Right ventricle myocardium superior (tissue), 1 donor: ENCODE measurements at places on chromosomes 3 and 15. TPM values are rescaled to one million over a fixed set of nuclear protein-coding genes. Genes with fewer than 3 reads are reported as not detected.
A peak's percentile ranks its signal among the peaks of the same experiment; 100 is the strongest.

GRCh38 chr3:155390351-155390750, 96.9 kb upstream of the STRIT1 start:
- DNase-seq = no peak

DNA sequence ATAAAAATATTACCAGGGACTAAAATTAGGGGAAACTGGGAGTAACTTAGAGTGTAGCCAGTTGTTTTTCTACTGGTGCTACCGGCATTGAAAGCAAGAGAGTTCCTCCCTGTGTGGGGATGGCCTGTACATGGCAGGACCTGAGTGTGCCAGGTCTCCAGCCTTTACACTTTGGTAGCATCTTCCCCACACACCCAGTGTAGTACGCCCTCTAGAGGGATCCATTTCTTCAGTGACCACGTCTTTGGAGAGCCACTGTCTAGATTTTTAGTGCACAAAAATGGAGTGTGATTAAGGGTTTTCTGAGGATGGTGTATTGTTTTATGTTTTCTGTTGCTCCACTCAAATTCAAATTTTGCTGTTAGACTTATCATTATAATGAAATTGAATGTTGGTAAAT, 507.0 kb upstream of the TPRG1 start:
- DNase-seq = no peak

DNA sequence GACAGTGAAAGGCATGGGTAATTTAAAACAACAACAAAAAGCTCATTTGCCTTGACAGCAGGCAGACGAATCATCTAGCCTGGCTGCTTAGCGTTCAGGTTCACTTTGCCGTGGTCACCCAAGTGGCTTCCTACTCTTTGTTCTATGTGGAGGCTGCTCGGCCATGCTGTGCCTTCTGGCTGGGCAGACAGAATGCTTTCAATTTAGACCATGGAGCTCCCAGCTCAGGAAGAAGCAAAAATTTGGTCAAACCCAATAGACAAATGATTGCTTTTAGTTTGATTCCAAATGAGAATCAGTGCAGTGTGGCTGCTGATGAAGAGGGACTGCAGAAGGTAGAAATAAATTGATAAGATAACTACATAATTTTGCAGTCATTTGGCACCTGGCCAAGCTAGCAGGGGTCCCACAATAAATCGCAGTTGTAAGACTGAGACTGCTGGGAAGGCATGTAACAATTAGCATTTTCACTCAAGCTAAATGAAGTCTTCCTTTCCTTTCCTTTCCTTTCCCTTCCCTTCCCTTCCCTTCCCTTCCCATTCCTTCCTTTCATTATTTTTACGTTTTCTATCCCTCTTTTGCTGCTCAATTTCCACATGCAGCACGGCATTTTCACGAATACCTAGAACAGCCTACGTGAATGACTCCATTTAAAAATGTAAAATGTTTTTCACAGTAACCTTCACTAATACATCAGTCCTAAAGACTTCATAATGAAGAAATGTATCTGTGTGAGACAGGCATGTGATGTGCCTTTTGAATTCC, 360.4 kb upstream of the TGFBR2 start:
- DNase-seq = no peak

DNA sequence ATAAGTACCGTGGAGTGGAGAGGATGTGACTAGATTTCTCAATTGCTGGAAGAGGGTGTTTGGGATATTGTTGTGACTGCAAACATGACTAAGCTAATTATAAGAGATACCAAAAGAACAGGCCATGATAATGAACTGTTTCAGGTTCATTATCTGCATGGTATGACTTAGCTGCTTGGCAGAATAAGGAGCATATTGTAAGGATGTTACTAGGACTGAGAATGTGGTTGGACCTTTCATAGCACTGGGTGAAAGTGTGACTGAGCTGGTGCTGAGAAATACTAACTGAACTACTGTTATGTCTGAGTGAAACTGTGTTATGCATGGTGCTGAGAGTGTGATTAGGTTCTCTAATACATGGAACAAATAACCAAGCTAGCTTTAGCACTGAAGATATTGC, 11.0 kb downstream of the SCN10A start:
- no peak for DNase-seq

DNA sequence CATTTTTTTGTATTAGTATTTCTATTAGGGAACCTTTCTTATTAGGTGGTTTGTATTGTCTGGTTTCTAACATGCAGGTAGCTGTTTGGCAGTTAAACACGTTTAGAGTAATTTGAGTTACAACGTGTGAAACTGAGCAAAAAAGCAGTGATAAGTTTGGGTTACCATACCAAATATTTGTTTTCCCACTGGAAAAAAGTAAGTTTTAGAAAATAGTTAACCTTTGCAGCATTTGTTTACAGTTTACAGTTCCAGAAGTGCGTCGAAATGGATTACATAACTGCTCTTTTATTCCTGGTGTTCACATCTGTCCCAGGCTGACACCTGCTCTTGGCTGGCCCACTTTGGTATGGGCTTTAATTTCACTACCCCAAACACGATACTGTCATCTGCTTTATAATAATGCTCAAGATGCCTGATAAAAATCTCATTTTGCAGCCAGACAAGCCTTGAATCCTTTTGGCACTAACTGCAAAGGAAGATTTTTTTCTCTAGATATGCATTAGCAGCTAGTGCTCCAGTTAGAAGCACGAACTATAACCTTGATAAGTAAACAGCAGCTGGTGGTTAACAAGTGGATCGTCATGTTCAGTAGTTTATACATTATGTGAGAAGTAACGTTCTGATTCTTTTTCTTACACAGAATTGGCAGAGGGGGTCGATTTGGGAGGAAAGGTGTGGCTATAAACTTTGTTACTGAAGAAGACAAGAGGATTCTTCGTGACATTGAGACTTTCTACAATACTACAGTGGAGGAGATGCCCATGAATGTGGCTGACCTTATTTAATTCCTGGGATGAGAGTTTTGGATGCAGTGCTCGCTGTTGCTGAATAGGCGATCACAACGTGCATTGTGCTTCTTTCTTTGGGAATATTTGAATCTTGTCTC, 5.3 kb downstream of the EIF4A2 start:
- no peak for DNase-seq

- no peak for DNase-seq
These were observed 173.8 kb upstream of the ARRDC4 start for GRCh38 chr15:97786741-97787140.

- DNase-seq = no peak
These were observed 76.4 kb upstream of the ETV5 start for GRCh38 chr3:186185194-186185787.

- DNase-seq = no peak
These were observed 202.3 kb upstream of the MRPL3 start for GRCh38 chr3:131705099-131705498.

DNA sequence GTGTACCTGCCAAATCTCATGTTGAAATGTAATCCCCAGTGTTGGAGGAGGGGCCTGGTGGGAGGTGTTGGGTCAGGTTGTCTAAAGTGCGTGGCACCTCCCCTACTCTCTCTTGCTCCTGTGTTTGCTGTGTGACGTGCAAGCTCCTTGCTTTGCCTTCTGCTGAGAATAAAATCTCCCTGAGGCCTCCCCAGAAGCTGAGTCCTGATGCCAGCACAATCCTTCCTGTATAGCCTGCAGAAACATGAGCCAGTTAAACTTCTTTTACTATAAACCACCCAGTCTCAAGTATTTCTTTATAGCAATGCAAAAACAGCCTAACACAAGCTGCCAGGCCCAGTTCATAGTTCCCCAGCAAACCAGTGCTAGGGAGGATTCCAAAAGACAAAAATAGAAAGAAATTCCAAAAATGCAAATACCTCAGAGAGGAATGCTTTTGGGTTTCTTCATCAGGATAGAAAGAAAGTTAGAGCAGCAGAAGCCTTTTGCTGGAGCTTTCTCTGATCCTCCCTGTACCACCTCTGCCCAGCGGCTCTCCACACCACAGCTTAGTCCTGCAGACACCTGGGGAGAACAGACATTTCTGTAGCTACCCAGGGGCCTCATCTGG, 25.9 kb upstream of the CDV3 start:
- no peak for DNase-seq

DNA sequence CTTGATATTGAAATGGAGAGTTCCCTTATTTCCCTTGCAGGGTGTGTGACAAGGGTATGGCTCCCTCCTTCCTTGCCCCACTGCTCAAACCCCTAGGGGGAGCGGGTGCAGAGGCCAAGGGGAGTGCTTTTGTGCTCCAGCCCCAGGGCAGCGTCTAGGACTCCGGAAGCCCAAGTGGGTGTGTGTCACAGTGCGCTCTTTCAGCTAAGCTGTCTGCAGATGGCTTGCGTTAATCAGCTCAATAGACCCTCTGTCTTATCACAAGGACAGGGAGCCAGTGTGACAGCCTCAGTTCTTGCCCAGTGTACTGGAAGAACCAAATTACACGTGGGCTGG, 523.6 kb upstream of the LMCD1 start:
- peak; percentile 48 for DNase-seq

GRCh38 chr15:87850916-87851315, 405.6 kb downstream of the NTRK3 start:
- no peak for DNase-seq

GRCh38 chr3:58336135-58336882, 3.6 kb downstream of the PXK start:
- no peak for DNase-seq

DNA sequence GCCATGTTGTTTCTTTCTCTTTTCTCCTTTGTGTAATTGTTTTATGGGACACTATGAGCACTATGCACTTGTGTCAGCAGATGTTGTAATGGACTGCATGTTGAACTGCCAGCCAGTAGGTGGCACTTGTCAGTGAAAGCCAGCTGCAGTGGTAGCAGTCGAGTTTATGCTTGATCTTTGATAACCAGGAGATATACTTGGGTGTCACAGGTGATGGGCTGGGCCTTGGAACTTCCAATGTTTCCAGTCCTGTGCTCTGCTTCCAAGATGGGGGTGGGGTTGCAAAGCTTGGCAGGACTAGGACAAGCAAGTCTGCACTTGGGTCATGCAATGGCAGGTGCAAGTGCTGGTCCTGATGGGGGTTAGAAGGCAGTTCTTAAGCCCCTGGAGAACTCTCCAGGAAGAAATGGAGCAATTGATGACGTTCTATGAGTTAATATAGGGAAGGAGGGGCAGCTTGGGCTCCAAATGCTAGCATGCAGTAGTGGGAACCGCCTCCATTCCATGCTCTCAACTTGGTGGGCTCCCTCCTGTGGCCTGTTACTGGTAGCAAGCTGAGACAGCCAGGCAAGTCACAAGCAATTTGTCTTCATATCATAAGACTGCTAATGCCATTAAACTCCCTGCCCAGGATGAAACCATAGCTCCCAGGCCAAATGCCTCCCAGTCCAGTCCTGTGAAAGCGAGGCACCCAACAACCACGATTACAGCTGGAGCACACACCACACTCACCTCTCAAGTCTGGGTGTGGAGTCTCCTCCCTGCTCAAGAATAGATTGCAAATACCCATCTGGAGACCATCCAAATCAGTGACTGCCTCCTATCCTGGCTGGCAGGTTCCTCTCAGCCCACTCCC, 287.2 kb downstream of the CGGBP1 start:
- no peak for DNase-seq

DNA sequence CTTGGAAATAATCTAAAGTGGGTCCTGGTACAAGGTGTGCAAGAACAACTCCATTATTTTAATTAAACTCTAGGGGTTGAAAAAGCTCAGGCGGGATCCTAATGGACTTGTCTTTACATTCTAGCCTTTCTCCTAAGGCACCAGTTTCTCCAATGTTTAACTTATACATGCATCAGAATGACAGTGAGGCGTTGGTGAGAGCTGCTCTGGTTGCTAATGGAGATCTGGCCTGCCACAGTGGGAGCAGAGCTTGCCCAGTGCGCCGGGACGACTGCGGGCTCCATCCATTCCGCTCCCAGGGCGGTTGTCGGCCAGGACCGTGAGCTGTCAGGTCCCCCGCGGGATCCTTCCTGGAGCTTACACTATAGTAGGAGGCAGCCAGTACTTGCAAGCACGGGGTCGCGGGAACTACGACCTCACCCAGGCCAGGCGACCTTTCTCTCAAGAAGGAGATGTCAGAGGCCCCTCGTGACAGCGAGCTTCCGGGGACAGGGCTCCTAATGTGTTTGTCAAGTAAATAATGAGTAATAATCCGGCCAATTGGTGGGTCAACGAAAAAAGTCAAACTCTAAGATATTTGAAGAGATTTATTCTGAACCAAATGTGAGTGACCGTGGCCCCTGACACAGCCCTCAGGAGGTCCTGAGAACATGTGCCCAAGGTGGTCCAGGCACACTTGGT, 991 bp upstream of the HIGD1A start:
- DNase-seq = peak; percentile 60

- no peak for DNase-seq
These were observed 7.2 kb downstream of the TM4SF1 start for GRCh38 chr3:149369991-149370866.

GRCh38 chr3:101010296-101010695, 17.1 kb upstream of the ABI3BP start:
- DNase-seq = no peak

DNA sequence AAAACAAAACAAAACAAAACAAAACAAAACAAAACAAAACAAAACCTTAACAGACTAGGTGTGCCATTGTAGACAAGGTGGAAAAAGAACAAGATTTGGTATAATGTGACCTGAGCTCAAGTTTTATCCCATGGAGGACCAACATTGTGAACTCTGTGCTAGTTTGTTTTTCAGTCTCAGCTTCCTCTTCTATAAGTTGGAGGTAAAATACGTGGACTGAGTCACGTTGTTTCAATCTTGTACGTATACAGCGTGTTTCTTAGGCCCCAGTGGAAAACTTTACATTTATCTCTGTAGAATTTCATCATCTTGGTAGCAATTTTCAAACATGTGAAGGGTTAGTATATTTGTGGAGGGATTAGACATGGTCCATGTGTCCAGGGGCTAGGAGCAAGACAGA, 261.6 kb downstream of the CD47 start:
- DNase-seq = no peak

DNA sequence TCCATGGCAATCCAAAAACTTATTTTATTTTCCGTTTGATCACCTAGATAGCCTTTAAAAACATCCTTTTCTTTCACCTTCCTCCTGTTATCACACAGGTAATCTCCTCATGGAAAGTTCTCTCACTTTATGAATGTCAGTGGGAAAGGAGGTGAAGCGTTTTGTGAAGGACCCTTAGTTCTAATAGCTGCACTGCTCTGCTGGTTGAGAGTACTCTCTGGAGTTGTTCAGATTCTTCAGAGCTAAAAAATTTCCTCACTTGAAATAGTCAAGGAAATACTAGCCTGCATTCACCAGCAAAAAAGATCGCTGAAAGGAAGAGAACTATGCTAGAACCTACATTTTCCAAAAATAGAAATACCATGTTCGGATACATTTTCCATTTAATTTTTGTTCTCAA, 934.9 kb downstream of the VGLL3 start:
- DNase-seq = no peak

GRCh38 chr3:53420831-53421230, 73.5 kb upstream of the DCP1A start:
- no peak for DNase-seq

PLA2G4D gene
- not detected for total RNA-seq

ACSBG1 gene
- total RNA-seq = 0.38 TPM

LARP6 gene
- total RNA-seq = 47.6 TPM

TTLL13 gene
- not detected for total RNA-seq

HTR3E gene
- total RNA-seq = not detected

KLHL24 gene
- 249 TPM for total RNA-seq

SYNM gene
- 295 TPM for total RNA-seq

THPO gene
- total RNA-seq = 0.11 TPM
